Right forelimb (tissue), 1 donor: ENCODE measurements at places on chromosomes 5 and 9.

GRCh38 chr9:68500457-68501381 lies 40.0 kb downstream of the TMEM252 start:
- no peak for DNase-seq

GRCh38 chr5:134526483-134527155 lies 1.1 kb downstream of the JADE2 start:
- peak; percentile 72 for DNase-seq

DNA sequence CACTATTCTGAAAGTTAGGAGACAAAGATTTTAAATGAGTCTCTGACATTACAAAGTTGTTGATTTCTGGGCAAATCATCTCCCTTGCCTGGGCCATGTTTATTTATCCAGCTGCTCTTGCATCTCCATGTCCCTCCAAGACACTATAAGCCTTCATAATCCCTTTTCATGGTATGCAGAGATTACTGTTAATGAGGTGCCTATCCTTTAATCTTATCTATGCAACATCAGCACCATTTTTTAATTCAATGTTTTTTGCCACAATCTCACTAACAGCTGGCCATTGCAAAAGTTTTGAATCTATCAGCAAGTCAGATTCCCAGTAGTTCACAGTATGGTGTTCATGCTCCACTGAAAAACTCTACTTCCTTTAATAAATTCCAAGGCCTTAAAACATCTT lies 108.5 kb upstream of the PTPRD start:
- DNase-seq: no peak

DNA sequence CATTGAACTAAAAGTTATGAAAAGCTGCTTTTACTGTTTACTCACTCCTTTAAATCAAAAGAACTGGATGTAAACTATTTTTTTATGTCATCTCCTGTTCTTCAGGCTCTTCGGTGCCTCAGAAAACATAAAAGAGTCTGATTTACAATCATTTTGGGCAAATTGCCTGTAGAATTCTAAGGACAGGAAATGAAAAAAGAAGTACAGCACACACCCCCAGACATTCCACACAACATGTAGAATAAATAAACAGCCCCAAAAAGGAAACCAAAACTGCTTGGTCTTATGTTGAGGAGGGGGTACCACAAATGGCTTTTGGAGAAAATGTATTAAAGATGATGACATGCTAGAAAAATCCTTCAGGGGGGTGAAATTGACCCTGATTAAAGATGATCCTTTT lies 57.2 kb downstream of the ITGA1 start:
- no peak for DNase-seq

- DNase-seq: no peak
Measured at GRCh38 chr5:177594071-177594470, 2.1 kb downstream of the TMED9 start.

DNA sequence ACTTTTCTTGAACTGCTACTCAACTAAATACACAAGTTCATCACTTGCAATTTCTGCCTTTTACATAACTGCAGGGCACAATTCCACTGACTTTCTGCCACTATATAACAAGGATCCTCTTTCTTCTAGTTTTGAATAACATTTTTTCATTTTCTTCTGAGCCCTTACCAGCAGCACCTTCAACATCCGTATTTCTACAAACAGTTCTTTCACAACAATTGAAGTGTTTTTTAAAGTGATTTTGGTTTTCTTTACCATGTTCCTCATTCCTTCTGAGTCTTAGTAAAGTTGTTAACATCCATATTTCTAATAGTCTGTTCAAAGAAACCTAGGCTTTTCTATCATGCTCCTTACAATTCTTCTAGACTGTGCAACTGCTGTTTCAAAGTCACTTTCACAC lies 127.2 kb upstream of the PITX1 start:
- no peak for DNase-seq

DNA sequence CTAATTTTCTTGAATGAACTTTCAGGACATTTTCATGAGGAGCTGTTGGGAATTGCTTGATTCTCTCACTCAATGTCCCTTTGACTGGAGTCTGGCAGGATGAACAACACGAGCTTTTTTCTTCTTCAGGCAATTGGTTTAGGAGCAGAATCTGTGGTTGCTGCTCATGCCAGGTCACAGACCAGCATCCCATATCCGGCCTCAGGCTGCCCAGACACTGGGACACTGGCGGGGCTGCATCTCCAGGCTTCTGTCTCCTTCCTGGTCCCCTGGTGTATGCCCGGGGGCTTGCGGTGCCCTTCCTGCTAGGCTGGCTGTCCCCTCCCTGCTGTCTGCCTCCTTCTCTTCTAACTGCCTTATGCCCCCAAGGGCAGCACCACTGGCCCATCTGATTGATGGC lies 311.5 kb upstream of the DAP start:
- no peak for DNase-seq

GRCh38 chr9:32665101-32665500 lies 29.6 kb upstream of the TAF1L start:
- no peak for DNase-seq

DNA sequence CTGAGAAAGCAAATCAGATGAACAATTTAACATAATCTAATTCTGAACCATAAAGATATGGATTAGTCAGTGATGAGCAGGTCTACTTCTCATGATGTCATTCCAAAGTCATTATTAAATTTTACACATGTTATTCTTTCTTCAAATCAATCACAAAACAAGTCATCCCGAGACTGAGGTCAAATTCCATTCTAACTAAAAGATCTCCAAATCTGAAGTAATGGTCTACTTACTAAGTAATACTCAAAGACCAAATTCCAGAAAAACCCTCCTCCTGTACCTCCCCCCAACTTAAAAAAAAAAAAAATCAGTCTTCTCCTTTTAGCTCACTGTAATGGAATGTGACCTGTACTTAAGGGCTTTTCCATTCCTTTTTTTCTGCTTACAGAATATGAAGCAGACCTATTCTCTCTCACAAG lies 4.7 kb downstream of the PFDN1 start:
- DNase-seq: no peak

GRCh38 chr5:9149988-9150387 lies 395.9 kb downstream of the SEMA5A start:
- no peak for DNase-seq

DNA sequence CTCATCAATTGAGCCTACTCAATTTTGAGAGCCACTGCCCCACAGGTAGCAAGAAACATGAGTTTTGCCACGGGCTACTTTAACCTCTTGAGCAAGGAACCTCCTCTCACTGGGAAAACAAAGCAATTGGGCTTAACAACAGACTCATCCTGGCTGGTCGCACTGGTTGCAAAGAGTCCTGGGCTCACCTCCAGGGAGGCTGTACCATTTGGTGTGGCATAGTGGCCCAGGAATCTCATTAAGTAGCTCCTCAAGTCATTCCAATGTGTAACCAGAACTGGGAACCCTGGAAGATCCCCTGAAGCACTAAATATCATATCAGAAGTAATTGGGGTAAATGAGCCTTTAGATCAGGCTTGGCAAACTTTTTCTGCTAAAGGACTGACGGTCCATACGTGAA lies 78.5 kb downstream of the MYO10 start:
- DNase-seq: no peak

GRCh38 chr5:116765441-116765840 lies 190.8 kb upstream of the SEMA6A start:
- DNase-seq: no peak

- DNase-seq: peak; percentile 68
Measured at GRCh38 chr9:35258660-35259474, 97.1 kb downstream of the UNC13B start.

DNA sequence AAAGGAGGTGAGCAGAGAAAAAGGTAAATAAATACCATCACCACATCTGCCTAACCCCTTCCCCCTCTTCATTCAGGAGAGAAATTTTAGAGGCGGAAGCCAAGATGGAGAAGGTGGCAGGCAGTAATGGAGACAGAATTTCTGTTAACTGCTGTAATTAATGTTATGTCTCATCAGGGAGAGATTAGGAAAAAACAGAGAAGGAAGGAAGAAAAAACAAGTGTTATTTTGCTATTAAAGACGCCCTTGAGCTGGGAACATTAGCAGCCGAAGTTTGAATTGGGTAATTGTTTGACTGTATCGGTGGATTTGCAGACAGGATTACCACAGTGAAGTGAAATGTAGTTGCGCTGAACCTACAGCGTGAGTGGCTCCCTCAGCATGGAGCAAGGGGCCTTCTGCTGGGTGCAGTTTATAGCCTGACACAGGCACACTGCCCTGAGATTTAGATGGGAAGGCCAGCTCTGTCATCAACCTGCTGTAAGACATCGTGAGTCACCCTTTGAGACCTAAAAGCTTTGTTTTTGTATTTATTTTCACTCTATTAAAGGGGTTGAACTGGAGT lies 136.3 kb downstream of the ASTN2 start:
- DNase-seq: no peak

DNA sequence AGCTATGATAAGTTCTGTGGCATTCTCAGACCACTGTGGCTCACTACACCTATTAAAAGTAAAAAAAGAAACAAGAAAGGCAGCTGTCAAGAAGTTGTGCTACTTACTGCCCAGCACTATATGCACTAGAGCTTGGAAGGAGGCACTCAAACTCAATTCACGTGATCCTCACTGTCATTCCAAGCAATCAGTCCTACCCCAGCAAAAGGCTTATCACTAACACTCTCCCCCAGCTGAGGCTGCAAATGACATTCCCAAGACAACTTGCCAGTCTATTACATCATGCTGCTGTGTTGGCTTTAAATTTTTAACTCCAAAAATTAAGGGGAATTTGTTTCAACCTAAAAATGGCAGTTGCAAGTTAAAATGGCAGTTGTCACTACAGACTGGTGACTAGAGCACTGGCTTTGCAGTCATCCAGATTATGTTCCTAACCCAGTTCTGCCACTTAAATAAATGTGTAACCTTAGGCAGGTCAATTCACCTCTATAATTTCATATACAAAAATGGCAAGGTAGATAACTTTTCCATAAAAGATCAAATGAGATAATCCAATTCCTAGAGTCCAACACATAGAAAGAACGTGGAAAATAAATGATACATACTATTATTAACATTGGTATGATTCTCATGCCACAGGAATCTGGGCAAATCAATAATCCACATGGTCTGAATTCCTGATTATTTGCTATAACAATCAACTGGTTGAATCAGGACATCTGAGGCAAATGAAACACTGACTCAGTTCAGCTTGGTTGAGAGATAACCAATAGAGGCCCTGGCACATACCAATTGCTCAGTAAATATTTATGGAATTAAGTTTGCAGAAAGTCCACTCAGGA lies 52.4 kb downstream of the FBXW11 start:
- no peak for DNase-seq

DNA sequence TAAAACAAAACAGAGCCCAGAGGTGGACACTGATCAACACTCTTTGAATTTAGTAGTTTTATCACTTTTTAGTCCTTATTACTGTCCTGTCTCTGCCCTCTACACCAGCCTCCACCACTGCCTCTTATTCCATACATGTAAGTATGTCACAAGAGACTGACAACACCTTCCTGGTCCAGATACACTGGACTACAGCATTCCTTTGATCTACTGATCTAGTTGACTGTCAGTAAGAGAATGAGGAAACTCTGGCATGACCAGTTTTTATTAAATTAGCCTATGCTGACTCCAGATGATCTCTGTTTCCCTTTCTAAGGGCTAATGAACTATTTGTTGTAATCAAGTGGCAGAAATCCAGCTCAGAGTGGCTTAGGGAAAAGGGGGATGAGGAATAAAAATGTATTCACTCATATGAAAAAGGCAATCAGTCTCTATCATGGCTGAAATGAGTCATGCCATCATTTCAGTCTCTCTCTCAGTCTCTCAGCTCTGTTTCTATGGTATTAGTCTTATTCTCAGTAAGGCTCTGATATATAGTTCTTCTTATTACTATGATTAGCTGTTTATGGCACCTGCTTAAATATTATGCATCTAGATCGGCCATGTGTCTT lies 5.5 kb downstream of the ARHGEF37 start:
- no peak for DNase-seq

DNA sequence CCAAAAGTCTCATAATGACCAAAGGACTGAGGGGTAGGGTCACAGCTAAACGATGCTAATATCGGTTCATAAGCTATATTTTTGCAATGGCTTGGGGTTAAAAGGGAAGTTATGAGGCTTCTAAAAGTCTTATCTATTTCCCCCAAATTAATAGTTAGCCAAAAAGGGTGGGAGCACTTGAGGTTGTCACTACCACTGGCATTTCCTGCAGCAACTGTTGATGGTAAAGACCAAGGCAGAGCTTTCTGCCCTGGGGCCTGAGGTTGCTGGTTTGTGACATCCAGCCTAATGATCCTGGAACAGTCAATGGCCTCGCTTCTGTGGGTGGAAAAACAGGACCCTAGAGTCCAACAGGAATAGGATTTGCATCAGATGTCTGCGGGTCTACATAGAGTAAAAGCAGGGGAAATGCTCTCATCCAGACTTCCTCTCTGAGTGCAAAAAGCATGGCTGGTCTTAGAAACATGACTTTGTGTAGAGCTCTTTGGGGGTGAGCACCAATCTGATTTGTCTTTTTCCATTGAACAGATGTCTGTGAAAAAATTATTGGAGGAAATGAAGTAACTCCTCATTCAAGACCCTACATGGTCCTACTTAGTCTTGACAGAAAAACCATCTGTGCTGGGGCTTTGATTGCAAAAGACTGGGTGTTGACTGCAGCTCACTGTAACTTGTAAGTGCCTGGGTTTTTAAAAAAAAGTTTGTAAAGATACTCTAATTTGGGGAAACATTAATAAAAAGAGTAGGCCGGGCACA lies 2.7 kb downstream of the GZMA start:
- no peak for DNase-seq

- peak; percentile 84 for DNase-seq
Measured at GRCh38 chr9:113682297-113682771, 193.8 kb upstream of the ZNF618 start.

GRCh38 chr5:146706321-146706972 lies 172.1 kb downstream of the PPP2R2B start:
- DNase-seq: no peak

- no peak for DNase-seq
Measured at GRCh38 chr9:90907790-90908189, 106.2 kb downstream of the SYK start.

GRCh38 chr9:122314165-122314564 lies 49.5 kb downstream of the MRRF start:
- no peak for DNase-seq

DNA sequence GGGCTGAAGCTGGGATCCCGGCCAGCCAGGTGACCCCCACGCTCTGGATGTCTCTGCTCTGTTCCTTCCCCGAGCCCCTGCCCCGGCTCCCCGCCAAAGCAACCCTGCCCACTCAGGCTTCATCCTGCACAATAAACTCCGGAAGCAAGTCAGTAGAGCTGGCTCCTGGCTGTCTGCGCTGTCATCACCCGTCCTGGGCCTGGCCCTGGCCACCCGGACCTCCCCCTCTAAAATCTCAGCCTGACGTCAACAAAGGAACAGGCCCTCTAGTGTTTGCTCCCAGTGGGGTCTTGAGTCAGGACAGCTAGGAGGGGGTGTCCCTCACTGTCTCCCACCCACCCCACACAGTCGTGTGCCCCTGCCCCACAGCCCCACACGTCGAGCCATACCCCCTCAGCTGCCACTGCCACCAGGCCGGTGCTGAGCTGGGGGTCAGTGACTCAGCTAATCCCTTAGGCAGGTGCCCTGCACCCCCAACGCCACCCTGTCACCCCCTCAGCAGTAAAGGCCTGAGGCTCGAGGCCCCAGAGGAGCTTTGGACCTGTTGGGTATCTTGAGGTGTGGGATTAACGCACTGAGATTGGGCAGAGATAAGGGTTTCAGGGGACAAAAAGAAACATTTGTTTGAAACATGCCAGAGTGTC lies 1.1 kb upstream of the LCNL1 start:
- no peak for DNase-seq
